Activated naive CD8-positive, alpha-beta T cell treated with anti-CD3 and anti-CD28 coated beads, Interleukin-2, amount 10 ng/mL, durations not matched to agents 7 days and 5 days (primary cell): ENCODE measurements at places on chromosomes 12 and 14. TPM values are rescaled to one million over a fixed set of nuclear protein-coding genes. Genes with fewer than 3 reads are reported as not detected.

DNA sequence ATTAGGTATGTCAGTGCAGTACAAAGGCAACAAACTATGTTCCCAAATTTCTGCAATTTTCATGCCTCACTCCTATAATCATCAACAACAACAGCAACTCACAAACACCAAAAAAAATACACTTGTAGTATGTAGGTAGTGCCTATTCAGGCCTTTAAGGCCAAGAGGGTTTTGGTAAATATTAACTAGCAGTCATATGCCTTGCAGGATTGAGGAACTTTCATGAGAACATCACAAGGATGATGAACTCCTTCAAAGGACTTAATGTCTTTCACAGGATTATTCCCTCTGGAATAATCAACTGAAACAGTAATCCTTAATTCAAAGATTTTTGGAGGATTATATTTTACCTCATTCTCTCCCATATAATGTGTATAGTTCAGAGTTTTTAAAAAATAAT lies 293.8 kb downstream of the NOVA1 start:
- DNase-seq, result no peak

GRCh38 chr12:123064885-123065619 lies 84.6 kb downstream of the ARL6IP4 start:
- no peak for DNase-seq

GRCh38 chr14:73014105-73014504 lies 12.8 kb downstream of the ZFYVE1 start:
- no peak for DNase-seq

DNA sequence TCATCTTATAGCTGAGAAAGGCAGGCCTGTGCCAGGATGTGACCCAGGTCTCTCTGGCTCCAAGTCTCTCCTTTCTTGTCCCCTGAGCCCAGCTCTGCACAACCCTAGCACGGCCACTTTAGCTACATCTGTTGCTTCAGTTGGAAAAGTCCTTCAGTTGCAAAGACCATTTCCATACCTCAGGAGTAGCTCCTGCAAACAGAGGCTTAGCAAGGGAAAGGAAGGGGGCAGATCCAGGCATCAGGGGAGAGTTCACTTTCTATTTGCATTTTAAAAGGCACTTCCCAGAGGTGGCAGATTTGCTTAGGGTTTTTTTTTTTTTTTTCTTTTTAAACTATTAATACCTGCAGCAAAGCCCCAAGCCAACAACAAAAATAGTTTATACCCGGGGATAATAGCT lies 3.0 kb upstream of the PITPNM2 start:
- DNase-seq, result no peak

DNA sequence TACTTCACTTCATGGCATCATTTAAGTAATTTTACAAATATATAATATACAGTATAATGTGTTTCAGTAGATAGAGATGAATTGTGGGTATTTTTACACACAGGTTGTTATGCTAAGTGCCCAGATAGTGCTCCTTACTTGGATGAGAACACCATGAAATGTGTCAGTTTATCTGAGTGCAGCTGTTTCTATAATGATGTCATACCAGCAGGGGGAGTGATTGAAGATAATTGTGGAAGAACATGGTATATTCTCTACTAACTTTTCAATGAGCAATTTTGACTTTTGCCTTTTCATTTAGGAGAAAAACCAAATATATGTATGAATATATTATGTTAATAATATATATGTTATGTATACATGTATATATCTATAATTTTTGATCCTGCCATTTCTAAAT lies 221.6 kb downstream of the LRRK2 start:
- DNase-seq, result no peak

- DNase-seq, result no peak
These were observed 131.2 kb upstream of the C14orf180 start for GRCh38 chr14:104448321-104448720.

- peak; percentile 77 for DNase-seq
These were observed at the start of gene SETD1B for GRCh38 chr12:121803861-121804416. Gene SETD1B (plus strand): TSS chr12:121804009. CDS start chr12:121804738, 729 bp downstream.

DNA sequence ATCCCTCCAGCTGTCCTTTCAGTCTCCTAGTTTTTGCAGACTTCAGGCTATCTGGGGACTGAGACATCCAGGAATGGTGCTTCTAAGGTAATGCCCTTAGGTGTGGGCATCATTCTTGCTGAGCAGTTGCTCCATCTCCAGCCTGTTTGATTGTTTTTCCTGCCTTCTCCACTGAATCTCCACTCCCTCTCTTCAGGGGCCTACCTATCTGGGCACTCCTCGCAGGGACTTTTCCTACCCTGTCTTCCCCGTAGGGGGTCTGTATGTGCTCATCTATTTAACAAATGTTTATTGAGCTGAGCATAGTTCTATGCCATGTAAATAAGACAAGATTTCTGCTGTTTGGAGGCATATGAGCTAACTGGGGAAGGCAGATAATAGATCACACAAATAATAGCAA lies 2.5 kb downstream of the FITM1 start:
- DNase-seq, result no peak

DNA sequence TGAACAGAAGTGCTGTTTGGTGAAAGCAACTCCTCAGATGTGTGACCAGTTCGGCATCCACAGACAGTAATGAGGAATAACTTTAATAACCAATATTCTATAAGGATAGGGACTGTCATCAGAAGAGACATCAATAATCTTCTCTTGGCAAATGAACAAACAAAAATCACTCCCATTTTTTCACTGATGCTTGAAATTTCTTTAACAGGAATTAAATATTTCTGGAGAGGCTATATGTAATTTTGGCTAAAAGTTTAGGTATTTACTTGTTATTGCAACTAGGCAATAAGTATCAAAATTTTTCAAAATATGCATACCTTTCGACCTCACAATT lies 121.6 kb upstream of the EEA1 start:
- DNase-seq, result no peak

- DNase-seq, result no peak
These were observed 8.8 kb downstream of the BDKRB1 start for GRCh38 chr14:96264853-96265252.

GRCh38 chr12:123971449-123971769 lies 1.2 kb downstream of the CCDC92 start:
- DNase-seq, result no peak

DNA sequence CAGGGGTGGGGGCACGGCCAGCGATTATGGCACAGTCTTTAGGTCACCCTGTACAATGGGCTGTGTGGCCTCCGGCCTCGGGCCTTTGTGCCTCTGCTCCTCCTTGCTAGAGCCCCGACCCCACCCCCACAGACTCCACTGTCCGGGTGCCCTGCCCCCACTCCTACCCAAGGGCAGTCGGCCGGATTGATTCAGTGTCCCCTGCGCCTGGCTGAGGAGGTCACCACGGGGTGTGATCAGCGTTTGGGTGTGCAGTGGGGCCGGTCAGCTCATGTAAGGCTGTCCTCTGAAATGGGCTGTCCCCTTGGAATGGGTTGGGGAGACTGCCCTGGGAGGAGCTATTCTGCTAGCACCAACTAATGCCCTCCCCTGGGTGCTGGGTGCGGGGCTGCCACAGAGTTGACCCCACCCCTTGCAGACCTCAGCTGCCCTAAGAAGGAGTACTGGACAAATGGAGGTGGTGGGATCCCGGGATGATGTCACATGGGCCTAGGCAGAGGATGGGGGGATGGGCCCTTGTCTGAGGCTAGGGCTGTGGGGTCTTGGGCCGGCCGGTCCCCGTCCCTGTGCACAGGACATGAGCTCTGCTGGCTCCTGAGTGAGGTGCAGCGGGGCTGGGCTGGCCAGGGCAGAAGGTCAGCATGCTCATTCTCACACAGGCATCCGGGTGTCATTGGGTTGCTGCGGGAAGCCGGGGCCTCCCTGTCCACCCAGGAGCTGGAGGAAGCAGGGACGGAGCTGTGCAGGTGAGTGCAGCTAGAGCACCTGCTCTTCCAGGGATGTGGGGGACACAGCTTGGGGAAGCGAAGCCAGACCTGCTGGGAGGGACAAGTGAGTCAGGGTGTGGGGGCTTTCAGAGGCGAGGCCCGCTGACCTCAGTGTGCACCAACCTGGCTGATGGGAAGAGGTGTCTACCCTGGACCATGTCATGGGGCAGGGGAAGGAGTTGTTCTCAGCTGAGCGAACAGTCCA lies 23.4 kb downstream of the ASPG start:
- no peak for DNase-seq

DNA sequence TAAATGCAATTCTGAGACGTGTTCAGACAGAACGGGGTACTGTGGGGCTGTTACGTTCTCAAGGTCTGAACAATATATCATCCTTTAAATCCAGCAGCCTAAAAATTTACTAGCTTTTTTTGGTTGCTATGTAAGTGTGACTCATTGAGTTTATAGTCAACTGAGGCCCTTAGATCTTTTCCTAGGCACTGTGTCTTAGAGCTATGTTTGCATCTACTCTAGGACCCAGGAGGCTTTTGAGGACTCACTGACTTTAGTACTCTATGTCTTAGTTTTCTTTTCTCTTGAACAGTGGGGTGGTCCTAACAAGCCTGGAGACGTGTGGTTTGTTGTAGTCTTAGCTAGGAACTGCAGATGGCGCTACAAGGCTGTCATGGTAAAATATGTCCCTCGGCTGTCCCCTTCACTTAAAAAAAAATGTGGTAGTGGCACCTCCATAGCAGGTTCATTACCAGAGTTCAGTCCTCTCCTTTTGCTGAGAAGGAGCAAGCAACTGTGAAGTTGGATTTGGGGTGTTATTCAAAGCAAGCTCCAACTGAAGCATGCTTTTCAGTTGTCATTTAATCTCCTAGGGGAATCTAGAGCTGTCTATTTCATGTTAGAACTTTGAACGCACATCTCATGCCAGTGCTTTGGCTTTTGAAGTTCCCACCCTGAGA lies 8.7 kb upstream of the SPATS2 start:
- DNase-seq, result no peak

- DNase-seq, result no peak
These were observed 1091.8 kb upstream of the ATXN7L3B start for GRCh38 chr12:73445658-73446324.

GOLGA3 gene
- total RNA-seq, result 64.7 TPM

PMEL gene
- total RNA-seq, result not detected

KLHL33 gene
- 3.4 TPM for total RNA-seq

ACACB gene
- total RNA-seq, result 23.2 TPM

CEP128 gene
- total RNA-seq, result 30.0 TPM
